Vagina (tissue), 2 donors: ENCODE measurements at places on chromosomes 12 and 14.

- DNase-seq: no peak
Measured at GRCh38 chr14:67722293-67722692, 20.6 kb downstream of the RDH12 start.

DNA sequence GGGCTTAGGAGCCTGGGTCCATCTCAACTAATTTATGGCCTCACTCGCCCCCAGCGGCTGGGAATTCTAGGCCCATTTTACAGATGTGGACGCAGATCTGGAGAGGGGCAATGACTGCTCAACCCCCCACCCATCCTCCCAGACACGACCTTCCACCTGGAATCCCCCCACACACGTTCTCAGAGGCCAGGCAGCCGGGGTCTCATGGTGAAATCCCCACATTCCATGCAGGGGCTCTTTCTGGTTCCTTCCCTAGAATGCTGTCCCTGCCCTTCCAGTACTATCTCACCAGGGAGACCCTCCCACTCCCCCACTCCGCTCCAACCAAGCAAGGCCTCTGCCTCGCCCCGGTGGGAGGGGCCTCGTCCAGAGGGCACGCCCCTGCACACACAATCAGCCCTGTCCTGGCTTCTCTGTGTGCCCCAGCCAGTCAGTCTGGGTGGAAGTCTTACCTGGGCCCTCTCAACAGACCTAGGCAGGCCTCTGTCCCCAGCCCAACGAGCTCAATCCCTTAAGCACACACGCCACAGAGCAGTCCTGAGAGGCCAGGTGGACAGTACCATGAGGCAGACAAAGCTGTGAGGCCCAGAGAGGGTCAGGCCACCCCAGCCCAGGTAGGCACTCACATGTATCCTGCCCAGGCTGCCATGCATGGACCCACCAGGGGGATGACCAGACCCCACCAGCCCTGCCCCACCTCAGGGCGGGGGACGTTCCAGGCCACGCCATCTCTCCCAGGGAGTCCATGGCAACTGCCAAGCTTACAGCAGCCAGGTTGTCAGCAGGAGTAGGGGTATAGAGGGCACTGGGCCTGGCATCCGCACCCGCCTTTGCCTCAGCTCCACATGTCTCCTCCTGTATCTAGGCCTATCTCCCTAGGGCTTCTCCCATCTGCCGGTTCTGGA lies 1.3 kb upstream of the ANKRD9 start:
- DNase-seq: no peak

- DNase-seq: no peak
Measured at GRCh38 chr12:110555577-110556406, 27.3 kb downstream of the PPTC7 start.

DNA sequence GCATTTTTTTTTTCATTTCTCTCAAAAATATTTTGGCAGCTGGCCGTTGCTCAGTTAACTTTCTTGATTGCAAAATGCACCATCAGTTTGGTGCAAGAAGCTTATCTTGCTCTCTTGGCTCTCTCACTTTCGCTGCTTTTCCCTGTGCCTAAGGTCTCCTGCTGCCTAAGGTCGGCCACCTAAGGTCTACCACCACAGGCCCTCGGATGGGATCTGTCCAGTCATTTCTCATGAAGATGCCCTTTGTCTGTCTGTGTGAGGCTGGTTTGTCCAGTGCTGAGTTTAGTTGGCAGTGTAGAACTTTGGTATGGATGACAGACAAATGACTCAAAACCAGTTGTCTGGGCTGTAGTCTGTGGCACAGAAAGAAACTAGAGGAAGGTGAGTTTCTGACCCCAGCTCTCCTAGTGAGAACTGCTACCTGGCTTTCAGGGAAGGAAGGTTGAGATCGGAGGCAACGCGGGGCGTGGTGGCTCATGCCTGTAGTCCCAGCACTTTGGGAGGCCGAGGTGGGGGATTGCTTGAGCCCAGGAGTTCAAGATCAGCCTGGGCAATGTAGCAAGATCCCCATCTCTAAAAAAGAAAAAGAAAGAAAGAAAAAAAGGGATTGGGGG lies 2.6 kb downstream of the MLXIP start:
- no peak for DNase-seq

DNA sequence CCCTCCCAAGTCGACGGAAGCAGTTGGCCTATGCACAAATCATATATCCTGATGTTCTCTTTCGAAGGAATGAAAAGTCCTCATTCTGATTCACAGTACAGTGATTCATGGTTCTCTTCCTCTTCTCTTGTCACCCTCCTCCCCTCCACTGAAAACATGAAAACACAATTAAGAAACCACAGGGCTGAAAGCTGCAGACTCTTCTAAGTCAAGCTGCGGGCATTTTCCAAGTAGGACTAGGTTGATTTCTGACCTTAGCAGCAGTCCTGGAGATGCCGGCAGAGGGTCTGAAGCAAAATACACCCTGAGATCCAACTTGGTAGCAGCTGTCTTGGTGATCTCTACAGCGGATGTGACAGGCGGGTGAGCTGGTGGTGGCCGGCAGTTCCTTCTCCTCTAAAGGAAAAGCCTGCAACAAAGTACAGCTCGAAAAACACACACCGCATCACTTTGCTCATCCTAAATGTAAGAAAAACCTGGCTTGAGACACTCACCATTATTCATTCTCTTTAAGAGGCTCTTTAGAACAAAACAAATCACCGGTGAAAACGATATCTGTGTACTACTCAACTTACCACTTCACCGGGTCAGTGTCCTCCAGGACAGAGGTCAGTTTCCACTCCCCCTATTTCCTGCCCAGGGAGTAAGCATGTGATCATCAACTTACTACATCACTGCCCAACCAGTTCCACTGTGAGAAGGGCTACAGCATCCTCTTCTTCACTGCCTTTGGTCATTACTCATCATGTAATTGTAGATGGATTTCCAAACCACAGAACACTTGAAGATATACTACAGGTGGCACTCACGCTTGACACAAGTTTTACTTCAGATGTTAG lies 6.0 kb downstream of the TMCC3 start:
- no peak for DNase-seq

GRCh38 chr12:109523071-109523470 lies 45.6 kb downstream of the UBE3B start:
- DNase-seq: no peak

- DNase-seq: no peak
Measured at GRCh38 chr12:30088259-30088995, 304.7 kb upstream of the TMTC1 start.

DNA sequence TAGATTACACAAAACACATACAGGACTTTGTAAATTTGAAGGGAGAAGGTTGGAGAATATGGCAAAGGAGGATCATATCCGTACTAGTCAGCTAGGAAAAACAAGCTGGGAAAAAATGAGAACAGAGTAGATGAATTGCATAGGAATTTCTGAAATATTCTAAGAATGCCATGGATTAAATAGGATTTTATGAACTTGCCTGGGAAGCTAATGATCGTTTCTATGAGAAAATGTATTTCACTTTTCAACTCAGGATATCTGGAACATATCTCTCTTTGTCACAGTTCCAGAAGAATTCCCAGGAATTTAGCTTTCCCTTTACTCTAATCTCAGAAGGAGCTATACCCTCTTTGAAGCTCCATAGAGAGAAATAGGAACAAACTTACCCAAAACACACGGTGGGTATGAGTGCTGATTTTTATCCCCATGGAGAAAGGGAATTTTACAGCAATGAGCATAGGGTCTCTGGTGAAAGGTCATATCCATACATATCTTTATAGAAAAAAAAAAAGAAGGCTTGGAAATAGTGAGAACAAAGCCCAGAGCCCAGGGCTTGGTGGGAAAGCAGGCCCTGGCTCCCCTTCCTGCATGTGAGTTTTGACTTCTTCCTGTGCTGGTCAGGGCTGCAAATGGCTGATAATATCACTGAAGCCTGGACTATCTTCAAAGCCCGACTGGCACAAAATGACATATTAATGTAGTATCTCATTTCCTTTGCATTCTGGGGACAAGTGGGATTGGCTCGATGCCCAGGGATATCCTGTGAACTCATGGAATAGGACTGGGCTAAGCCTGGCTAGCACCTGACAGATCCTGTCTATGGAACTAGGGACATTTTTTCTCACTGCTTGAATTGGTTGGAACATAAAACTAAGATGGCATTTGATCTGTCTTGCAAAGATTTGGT lies 136.3 kb downstream of the AEBP2 start:
- DNase-seq: no peak

DNA sequence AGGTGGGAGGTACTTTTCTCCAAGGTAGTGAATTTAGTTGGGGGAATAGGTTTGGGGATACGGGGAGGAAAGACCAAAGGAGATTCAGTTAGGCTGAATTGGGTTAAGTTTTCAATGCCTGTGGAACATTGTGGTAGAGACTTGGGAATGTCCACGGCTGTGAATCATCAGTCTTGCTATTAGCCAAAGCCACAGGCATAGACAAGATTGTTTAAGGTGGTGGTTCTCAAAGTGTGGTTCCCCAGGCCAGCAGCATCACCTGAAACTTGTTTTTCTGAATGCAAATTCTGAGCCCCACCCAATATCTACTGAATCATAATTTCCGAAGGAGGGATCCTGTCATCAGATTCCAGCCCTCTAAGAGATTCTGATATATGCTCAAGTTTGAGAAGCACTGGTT lies 316.2 kb downstream of the EGLN3 start:
- DNase-seq: no peak

- no peak for DNase-seq
Measured at GRCh38 chr14:65261946-65262345, 150.6 kb upstream of the FUT8 start.

DNA sequence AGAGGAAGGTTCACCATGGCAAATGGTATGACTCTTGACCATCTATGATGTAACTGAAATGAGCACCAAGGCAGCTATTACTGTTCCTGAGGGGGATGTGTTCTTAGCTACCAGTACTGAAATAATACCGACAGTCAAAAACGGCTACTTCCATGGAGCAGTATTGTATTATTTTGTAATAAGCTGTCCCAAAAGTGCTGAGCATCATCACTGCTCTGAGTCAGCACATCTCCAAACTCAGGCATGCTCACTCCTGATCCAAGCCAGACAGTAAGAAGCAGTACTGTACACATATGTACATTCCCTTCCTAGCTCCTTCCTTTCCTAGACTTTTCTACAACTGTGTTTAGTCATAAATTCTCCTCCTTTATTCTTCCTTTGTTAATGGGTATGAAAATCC lies 8.6 kb downstream of the VTI1B start:
- no peak for DNase-seq

- no peak for DNase-seq
Measured at GRCh38 chr12:117718141-117718540, 250.6 kb downstream of the KSR2 start.

- DNase-seq: no peak
Measured at GRCh38 chr12:1768615-1769014, 51.8 kb upstream of the LRTM2 start.

DNA sequence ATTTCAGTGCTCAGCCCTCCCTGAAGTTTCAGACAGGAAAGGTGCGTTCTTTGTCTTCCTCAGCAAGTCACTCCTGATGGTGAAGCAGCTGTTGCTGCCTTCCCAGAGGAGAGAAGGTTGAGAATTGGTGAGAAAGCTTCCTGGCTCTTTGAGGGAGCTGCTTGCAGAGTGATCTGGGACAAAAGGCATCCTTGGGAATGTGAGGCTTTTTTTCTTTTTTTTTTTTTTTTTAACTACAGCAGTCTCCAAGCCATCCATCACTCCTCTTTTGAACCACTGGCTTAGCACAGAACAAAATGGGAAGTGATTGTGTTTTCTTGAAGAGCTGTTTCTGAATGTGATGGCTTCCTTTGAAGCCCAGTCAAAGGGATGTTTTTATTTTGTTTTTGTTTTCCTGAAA lies 120.4 kb upstream of the LRIG3 start:
- DNase-seq: no peak

DNA sequence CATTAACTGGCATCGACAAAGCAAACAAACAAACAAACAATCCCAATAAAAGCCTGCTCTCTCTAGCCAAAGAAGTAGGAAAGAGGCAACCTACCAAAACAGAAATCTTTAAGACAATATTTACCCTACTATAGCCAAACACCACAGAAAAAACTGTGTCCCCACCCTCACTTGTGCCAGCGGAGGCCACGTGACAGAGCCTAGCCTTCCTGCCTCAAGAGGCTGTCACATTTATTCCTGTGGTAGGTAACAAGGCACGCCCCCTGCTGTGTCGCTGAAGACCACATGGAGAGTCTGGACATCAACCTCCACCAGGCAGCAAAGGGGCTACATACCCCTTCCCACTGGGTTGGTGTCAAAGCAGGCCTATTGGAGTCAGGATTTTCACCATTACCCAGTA lies 148.1 kb downstream of the LMNTD1 start:
- no peak for DNase-seq

DNA sequence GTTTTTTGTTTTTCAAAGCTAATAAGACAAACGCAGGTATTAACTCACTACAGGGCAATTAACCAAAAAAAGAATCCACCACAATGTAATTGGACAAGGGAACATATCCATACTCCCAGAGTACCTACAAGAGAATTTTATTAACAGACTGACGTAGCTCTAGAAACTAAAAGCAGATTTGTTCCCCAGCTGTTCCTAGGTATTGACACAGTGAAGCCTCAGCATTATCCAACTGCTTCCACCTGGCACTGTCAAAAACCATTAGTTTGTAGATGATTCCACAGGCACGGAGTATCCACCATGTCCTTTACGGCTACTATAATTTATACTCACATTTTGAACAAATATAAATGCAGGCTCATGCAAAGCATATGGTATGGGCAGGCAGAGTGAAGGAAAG lies 22.3 kb downstream of the PPM1H start:
- no peak for DNase-seq

GRCh38 chr12:22856178-22856577 lies 231.2 kb downstream of the ETNK1 start:
- DNase-seq: no peak

DNA sequence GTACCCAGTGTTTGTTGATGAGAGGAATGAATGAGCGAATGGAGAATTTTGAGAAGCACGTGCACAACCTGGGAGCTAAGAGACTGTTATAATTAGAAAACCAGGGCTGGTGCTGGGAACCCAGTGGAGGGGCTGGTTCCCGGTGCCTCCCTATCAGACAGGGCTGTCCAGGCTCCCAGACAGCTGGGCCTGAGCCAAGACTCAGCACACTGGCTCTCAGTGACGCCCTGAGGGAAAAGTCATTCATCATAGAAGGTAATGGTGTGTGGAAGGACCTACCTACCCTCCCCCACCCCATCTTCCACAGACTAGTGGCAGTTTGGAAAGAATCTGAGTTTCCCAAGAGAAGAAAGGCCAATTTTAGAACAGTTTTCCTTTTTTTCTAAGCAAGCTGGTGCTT lies 34.7 kb downstream of the KCNA5 start:
- no peak for DNase-seq
